ENCODE measurements at places on chromosomes 2 and 18.

- DNase-seq: no peak
Measured at GRCh38 chr2:176647325-176648165, 378.3 kb downstream of the MTX2 start.

DNA sequence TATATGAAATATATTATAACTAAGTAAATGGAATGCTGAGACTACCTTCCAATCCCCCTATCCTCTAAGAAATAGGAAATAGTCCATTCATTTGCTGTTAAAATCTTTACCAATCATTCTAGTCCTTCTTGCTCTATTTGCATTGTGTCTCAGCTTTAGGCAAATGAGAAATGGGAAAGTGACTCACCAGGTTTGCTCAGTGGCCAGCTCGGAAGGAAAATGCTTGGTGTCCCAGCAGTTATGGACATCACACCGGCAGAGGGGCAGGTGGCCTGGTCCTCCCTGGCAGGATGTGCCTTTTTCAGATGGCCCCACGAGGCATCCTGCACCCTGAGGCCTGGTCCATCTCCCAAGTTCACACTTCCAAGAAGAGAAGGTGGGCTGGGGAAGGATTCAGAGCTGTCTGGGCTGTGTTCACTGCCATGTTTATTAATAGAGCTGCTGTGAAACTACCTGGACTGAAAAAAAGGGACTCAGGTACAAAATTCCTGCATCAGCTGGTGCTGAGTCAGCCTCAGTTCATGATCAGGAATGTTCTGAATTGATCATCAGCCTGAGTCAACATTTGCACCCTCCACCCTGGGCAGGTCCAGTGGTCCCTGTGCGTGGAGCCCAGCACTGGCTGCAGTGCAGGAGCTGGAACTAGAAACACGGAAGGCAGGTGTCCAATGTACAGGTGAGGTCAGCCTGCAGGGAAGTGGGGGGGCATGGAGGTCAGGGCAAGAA lies 60.1 kb upstream of the ARL4C start:
- DNase-seq: no peak

GRCh38 chr2:144607099-144607498 lies 87.2 kb upstream of the ZEB2 start:
- no peak for DNase-seq

GRCh38 chr18:46268671-46269070 lies 164.5 kb downstream of the HAUS1 start:
- DNase-seq: no peak

DNA sequence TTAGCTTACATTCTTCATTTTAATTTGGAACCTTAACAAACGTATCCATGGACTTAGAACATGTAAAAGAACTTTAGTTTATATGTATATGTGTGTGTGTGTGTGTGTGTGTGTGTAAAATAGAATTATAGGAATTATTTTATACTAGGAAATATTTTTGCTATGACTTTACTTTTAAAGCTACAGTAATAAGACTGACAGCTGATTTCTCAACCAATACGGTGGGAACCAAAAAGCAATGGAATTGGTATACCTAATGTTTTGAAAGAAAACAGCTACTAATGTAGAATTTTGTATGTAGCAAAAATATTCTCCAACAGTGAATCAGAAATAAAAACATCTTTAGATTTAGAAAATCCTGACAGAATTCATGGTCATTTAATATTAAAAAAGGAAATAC lies 146.5 kb upstream of the ARL4C start:
- DNase-seq: no peak

DNA sequence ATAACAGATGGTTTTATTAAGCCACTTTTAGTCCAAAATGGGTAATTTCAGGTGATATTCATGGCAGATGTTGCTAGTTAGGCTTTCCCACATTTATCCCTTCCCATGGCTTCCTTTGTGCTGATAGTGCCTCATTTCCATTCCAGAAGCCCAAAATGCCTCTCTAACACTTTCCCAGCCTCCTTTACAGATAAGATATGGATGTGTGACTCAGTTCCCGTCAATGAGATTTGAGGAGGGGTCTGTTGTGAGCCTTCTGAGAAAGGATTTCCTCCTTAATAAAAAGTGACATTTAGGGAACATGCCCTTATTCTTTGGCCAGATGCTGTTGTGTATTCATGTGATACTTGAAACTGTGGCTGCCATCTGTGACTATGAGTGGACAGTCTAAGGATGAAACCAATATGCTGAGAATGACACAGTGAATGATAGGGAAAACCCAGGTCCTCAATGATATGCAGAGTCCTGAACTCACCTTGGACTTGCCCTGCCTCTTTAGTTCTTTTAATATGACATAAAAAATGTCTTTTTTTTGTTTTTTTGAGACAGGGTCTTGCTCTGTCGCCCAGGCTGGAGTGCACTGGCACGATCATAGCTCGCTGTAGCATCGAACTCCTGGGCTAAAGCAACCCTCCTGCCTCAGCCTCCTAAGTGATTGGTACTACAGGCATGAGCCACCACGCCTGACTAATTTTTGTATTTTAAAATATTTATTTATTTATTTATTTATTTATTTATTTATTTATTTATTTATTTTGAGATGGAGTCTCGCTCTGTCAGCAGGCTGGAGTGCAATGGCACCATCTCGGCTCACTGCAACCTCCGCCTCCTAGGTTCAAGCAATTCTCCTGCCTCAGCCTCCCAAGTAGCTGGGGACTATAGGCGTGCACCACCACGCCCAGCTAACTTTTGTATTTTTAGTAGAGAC lies 5.8 kb upstream of the ACSL3 start:
- no peak for DNase-seq

- DNase-seq: no peak
Measured at GRCh38 chr2:39837856-39838453, 58.9 kb upstream of the THUMPD2 start.

DNA sequence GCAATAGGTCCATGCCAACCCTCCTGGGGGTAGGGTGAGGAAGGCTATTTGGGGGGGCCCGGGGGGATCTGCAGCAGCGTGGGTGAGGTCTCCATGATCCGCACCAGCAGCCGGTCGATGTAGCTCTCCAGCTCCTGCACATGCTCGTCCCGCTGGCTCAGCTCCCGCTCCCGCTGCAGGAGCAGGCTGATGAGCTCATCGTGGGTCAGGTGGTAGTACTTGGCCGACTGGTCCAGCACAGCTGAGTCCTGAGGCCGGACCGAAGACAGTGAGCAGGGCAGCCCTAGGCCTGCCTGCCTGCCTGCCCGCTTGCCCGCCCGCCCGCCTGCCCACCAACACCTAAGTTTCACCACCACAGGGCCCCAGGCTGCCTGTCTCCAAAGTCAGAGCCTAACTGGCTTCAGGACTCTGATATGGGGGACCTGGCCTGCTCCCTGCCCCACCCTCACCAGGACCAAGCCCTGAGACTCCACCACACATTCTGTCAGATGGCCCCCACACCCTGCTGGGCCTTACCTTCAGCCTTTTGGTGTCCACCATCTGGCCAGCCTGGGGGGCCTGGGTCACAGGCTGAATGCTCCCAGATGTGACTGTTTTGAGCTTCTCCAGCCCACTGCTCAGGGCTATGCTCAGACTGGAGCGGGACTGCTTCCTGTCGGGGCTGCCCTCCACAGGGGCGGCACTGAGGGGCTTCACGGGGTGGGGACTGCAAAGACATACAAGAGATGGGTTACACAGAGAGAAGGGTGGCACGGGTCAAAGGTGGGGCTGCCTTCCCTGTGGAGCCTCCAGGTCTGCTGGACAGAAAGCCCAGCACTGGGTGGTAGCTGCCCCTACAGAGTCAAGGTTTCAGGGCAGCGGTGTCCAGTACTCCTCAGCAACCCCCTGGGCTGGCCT lies 4.2 kb upstream of the SFXN5 start:
- DNase-seq: no peak

Data from cortex of kidney (tissue), 1 donor.